ENCODE measurements at places on chromosomes 7 and 10.

DNA sequence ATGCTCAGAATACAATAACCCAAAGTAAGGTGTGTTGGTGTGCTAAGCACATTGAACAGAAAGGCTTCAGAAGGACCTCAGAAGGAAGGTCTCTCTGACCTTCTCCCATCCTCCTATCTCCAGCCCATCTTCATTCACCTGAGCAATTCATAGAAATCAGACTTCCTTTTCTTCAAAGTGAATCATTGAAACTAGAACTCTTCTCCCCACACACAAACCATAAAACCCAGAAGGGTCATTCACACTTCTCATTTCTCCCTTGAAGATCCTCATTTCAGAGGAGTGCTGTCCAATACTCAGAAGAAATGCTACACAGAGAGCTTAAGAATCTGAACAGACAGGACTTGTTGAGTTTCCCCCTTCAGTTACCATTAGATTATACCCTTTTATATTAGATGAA lies 89.5 kb downstream of the VWDE start:
- DNase-seq, result no peak

GRCh38 chr10:76945166-76945565 lies 692.4 kb downstream of the KCNMA1 start:
- no peak for DNase-seq

GRCh38 chr7:81926-82756 lies 110.2 kb upstream of the FAM20C start:
- no peak for DNase-seq

- DNase-seq, result no peak
Observed at GRCh38 chr7:131581241-131582051, 25.0 kb upstream of the PODXL start.

GRCh38 chr7:136256491-136256890 lies 279.3 kb upstream of the MTPN start:
- no peak for DNase-seq

DNA sequence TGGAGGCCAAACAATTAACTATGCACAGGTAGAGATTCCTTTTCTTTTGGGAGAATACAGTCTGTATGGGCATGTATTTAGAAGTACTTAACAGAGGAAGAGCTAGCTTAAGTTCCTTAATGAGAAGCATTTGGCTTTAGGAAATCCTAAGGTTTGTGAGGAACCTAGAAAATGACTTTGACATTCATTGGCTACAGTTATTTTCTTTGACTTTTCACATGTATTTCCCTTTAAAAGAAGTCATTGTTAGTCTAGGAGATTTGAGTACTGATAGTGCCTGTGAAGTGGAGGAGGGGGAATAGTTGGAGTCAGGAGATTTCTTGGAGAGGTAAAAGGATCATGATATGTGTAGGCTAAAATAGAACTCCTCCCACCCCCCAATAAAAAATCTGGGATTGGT lies 3.6 kb downstream of the HELLS start:
- DNase-seq, result no peak

DNA sequence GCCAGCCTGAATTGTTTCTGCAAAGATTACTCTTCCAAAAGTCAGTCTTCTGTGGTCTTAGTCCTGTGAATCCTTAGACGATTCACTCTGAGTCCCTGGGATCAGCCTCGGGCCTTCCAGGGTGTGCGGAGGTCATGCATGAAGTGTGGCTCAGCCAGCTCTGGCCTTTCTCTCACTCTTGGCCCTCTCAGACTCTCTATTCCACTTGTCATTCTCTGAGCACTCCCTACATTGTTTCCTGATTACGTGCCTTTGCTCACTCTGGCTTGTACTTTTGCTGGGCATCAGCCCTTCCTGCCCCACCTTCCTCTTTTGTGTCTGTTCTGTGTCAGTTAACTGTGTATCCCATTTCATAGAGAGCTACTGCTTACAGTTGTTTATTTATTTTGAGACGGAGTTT lies 36.0 kb downstream of the CCNY start:
- no peak for DNase-seq

- peak; percentile 52 for DNase-seq
Observed at GRCh38 chr7:158976468-158976848, 120.1 kb downstream of the DYNC2I1 start.

GRCh38 chr10:21336476-21337170 lies 188.9 kb downstream of the SKIDA1 start:
- peak; percentile 24 for DNase-seq
